ENCODE measurements at places on chromosomes 6 and 20.

- no peak for DNase-seq
- no peaks in the 10 kb centered on the region for H3K4me1 ChIP-seq
- H3K27me3 ChIP-seq = peaks cover 6% of the 10 kb centered on the region
- H3K4me3 ChIP-seq = no peak overlapping the region
Observed at GRCh38 chr6:55176958-55177357, 2.6 kb downstream of the HCRTR2 start.

DNA sequence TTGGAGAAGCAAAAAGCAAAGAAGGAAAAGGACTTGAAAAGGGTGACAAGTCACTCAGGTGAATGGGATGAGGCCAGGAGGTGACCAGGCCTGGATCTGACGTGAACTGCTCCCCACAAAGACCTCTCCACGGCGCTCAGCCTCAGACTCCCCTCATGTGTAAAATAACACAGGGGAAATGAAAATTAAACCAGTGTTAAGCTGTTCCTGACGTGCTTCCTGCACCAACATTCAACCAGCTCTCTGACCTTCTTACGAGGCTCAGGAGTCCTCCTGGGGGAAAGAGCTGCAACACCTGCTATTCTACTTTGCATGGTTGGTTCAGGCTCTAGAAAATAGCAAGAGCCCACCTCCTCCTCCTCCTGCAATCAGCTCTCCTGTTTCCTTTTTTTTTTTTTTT lies 256.7 kb downstream of the ATXN1 start:
- H3K27ac ChIP-seq = no peak overlapping the region
- no peak for DNase-seq
- H3K36me3 ChIP-seq = no peaks in the 10 kb centered on the region
- H3K4me3 ChIP-seq = no peak overlapping the region
- no peaks in the 10 kb centered on the region for H3K27me3 ChIP-seq

DNA sequence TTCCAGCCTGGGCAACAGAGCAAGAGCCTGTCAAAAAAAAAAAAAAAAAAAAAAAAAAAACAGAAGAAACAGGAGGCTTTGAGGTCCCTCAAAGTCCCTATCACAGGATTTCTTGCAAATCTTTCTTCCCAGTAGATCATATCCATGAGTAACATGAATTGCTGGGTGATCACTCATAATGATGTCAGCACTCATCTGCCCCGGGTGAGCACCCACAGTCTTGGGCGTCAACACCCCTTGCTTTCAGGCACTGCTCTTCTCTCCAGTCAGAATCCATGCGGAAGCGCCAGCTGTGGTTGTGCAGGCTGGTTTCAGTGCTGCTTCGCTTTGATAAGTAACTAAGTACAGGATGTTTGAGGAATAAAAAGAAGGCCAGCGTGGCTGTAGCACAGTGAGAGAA lies 40.2 kb upstream of the INSM1 start:
- H3K27ac ChIP-seq = no peak overlapping the region
- no peak overlapping the region for H3K4me3 ChIP-seq
- no peak for DNase-seq
- H3K27me3 ChIP-seq = no peaks in the 10 kb centered on the region
- H3K4me1 ChIP-seq = no peaks in the 10 kb centered on the region
- no peaks in the 10 kb centered on the region for H3K36me3 ChIP-seq

- DNase-seq = no peak
- no peaks in the 10 kb centered on the region for H3K27me3 ChIP-seq
- H3K4me3 ChIP-seq = no peak overlapping the region
- no peaks in the 10 kb centered on the region for H3K36me3 ChIP-seq
Observed at GRCh38 chr6:78020586-78020985, 367.7 kb downstream of the MEI4 start.

- H3K4me3 ChIP-seq = no peak overlapping the region
- H3K4me1 ChIP-seq = no peaks in the 10 kb centered on the region
- H3K27me3 ChIP-seq = no peaks in the 10 kb centered on the region
- H3K27ac ChIP-seq = no peak overlapping the region
- no peak for DNase-seq
- no peaks in the 10 kb centered on the region for H3K36me3 ChIP-seq
Observed at GRCh38 chr20:21090111-21090618, 16.0 kb downstream of the LINC00237 start.

DNA sequence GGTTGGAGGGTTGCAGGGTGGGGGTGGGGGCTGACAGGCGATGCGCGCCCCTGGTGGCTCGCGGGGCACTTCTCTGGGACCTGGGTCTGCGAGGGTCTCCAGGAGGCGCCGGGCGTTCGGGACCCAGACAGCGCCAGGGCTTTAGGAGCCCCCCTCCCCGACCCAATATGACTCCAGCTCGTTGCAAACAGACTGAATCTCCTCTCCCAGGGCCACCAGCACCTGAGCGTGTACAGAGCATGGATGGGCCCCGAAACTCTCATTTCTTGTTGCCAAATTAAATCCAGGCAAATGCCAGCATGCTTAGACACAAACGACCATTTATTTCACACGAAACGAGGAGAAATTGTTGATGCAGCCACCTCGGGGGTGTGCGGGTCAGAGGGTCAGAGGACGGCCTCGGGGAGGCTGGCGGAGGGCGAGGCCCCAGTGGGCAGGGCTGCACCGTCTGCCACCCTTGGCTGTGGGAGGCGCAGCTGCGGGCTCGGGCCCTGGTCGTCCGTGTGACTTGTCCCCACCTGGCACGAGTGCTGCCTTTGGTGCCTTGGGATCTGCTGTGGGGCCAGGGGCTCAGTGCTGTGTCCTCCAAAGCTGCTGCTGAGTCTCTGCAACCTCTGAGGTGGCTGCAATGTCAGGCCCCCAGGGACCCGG lies 20.9 kb upstream of the GATA5 start:
- no peak for DNase-seq
- no peak overlapping the region for H3K4me3 ChIP-seq
- peaks cover 21% of the 10 kb centered on the region for H3K4me1 ChIP-seq
- H3K27ac ChIP-seq = no peak overlapping the region

DNA sequence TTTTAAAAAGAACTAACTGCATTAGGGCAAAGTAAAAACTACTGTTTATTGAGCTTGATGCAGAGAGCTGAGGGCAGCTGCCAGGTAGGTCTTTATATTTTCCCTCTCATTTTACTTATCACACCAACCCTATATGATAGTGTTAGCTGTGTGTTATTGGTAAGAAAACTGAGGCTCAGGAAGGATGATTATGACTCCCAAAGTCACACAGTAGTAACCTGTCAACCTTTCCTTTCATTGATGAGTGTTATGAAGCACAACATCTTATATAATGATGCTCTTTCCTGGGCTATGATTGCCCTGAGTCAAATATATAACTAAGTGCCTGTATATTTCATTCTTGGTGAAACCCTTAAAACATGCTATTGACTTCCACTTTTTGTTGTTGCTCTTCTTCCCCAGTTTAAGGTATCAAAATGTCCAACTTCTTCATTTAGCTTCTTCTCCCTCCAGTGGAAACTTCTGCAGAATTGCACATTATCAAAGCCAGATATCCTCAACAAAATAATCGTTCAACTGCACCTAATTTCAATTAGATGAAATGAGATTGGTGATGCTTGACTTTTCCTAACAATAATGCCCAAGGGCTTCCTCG lies 8.1 kb downstream of the GFOD1 start:
- H3K4me3 ChIP-seq = no peak overlapping the region
- no peaks in the 10 kb centered on the region for H3K27me3 ChIP-seq
- no peak for DNase-seq
- no peak overlapping the region for H3K27ac ChIP-seq
- H3K36me3 ChIP-seq = no peaks in the 10 kb centered on the region
- H3K4me1 ChIP-seq = peaks cover 5% of the 10 kb centered on the region

DNA sequence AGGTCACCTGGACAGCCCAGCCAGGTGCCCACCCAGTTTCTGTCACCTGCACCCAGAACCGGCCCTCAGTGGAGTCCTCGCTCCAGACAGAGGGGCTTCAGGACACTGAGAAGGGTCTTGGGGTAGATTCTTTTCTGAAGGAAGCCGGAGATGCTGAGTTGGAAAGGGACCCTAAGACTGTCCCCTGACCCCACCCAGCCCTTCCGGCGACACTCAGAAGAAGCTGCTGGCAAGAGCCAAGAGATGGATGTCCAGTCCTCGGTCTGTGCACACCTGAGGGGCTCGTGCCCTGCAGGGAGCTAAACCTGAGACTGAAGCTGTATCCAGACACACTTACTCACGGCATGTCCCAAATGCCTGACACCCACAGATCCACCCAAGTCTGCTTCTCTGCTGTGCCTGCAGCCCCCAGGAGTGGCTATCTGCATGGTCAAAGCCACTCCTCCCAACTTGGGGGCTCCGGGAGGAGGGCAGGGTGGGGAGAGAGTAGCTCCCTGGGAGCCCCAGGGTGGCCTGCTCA lies 20.2 kb downstream of the NTSR1 start:
- H3K27ac ChIP-seq = no peak overlapping the region
- H3K27me3 ChIP-seq = no peaks in the 10 kb centered on the region
- no peaks in the 10 kb centered on the region for H3K4me1 ChIP-seq

GRCh38 chr6:15839969-15840541 lies 177.2 kb upstream of the DTNBP1 start:
- no peak overlapping the region for H3K27ac ChIP-seq
- no peaks in the 10 kb centered on the region for H3K36me3 ChIP-seq
- H3K4me3 ChIP-seq = no peak overlapping the region
- no peaks in the 10 kb centered on the region for H3K4me1 ChIP-seq
- no peaks in the 10 kb centered on the region for H3K27me3 ChIP-seq

GRCh38 chr20:33785503-33785902 lies 25.6 kb upstream of the CHMP4B start:
- no peaks in the 10 kb centered on the region for H3K4me1 ChIP-seq
- no peak overlapping the region for H3K4me3 ChIP-seq
- DNase-seq = no peak

- DNase-seq = no peak
Observed at GRCh38 chr20:60867589-60867988, 384.5 kb upstream of the CDH4 start.

DNA sequence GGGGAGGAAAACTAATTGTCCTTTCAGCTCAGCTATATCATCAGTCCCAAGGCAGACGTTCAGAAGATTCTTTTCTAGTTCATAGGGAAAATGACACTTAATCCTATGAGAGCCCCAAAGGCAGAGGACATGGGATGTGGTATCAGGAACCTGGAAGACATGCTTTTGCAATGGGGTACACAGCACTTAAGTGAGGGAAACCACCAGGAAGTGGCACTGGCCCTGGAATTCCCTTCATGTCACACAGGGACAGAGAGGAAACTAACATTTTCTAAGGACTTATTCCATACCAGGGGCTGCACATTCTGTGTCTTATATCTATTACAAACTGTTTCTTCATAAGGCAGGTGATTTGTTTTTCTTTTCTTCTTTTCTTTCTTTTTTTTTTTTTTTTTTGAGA lies 28.2 kb downstream of the VPS52 start:
- no peaks in the 10 kb centered on the region for H3K27me3 ChIP-seq
- H3K4me1 ChIP-seq = no peaks in the 10 kb centered on the region
- DNase-seq = peak; percentile 0
- H3K36me3 ChIP-seq = no peaks in the 10 kb centered on the region

DNA sequence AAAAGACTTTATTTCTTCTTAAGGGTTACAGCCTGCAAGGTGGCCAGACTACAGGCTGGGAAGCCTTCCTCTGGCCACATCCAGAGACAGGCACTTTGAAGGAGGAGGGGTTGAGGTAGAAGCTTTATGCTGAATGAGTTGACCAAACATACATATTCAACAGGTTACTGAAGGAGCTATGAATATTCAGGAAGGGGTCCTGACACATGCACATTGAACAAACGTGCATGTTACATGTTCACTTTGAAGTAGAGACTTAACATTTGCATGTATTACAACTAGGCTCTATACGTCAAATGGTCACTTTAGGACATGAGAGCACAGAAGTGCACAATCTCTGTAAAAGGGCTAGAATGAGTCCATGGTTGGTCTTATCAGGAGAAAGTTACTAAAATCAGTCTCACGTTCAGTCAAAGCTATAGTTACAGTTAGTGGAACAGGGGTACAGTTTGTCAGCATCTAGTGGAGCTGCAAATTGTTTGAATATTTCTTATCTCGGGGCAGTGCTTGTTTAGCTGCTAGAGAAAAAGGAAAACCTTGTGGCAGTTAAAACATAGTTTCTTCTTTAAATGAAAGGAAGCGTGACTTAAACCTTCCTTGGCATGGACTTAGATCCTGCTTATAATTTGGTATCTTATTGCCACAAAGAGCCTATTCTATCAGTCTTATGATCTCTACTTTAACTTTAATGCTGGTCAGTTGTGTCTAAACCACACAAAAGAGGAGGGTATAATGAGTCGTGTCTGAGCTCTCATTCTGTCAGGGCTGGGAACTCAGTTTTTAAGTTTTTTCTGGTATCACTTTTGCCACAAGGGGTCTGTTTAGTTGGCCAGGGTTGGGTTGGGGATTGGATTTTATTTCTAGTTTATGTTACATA lies 4.6 kb upstream of the ZSCAN9 start:
- no peak for DNase-seq

- H3K27me3 ChIP-seq = no peaks in the 10 kb centered on the region
- no peak overlapping the region for H3K27ac ChIP-seq
- no peak for DNase-seq
Observed at GRCh38 chr6:7628479-7628878, 38.5 kb downstream of the SNRNP48 start.

DNA sequence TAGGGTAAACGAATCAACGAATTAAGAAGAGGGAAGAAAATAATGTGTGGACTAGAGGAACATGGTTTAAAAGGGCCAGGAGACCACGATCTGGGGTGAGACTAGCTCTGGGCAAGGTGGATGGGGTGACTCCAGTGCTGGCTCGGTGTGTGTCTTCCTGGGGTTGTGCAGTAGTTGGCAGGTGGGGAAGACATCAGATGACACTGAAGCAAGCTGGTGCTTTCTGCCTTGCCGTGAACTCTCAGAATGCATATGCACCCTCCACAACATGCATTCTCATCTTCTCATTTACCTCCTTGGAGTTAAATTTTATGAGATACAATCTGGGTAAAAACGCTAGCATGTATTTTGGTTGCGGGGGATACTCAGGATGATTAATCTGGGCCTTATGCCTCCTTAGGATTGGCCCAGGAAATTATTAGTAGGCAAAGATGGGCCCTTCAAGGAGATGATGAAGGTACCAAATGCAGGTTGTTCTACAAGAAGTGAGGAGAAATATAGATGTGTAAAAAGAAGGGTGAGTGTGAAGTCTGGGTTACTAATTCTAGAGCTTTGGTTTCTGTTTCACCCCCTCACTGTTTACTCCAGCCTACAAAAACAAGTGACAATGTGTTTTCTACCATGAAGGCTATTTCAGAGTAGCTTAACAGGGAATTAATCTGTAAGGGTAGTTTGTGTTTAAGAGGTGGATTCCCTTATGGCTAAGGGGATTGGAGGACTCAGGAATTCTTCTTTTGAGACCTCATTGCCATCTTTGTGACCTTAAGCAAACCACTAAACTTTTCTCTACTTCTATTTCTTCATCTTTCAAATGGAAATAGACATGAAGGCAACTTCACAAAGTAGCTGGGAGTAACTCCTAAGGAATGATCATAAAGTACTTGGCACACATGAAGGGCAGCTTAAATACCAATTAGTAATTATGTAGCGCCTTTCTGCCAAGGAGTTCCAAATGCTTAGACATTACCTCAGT lies 71.0 kb upstream of the SUPT3H start:
- no peak for DNase-seq
- H3K27me3 ChIP-seq = no peaks in the 10 kb centered on the region
- H3K4me3 ChIP-seq = no peak overlapping the region
- H3K4me1 ChIP-seq = no peaks in the 10 kb centered on the region
- no peaks in the 10 kb centered on the region for H3K36me3 ChIP-seq

GRCh38 chr6:35449287-35449881 lies 2.8 kb upstream of the FANCE start:
- no peak overlapping the region for H3K4me3 ChIP-seq
- no peaks in the 10 kb centered on the region for H3K27me3 ChIP-seq
- H3K36me3 ChIP-seq = no peaks in the 10 kb centered on the region

All from Peyer's patch (tissue), 4 donors.